ENCODE measurements at places on chromosomes 5 and 9.

DNA sequence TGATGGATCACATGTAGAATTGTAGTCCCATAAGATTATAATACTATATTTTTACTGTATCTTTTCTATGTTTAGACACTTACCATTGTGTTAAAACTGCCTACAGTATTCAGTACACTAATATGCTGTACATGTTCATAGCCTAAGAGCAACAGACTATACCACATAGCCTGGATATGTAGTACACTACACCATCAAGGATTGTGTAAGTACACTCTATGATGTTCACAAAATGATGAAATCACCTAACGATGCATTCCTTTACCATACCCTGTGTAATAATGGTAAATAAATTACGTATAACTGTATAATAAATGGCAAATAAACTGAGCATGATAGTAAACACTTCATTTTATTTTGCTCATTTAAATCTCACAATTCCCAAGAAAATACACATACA, 60.3 kb downstream of the RICTOR start:
- DNase-seq = no peak

DNA sequence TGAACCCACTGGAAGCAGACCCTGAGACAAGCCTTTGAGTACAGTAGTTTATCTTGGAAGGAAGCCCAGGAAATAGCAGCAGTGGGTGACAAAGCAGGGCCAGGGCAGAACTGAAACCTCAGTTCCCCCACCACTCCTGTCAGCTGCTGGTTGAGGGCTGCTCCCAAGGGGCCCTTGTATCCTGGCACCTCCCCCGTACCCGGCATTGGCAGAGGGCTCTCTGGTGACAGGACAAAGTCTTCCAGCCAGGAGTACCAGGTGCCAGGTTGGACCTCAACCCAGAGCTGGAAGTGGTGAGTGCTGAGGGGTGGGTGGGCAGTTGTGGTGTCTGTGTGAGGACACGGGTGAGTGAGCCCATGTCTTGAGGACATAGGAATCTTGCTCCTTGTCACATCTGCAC, 123.3 kb downstream of the PHF2 start:
- no peak for DNase-seq

- no peak for DNase-seq
Observed at GRCh38 chr5:87129046-87129445, 138.6 kb upstream of the RASA1 start.

DNA sequence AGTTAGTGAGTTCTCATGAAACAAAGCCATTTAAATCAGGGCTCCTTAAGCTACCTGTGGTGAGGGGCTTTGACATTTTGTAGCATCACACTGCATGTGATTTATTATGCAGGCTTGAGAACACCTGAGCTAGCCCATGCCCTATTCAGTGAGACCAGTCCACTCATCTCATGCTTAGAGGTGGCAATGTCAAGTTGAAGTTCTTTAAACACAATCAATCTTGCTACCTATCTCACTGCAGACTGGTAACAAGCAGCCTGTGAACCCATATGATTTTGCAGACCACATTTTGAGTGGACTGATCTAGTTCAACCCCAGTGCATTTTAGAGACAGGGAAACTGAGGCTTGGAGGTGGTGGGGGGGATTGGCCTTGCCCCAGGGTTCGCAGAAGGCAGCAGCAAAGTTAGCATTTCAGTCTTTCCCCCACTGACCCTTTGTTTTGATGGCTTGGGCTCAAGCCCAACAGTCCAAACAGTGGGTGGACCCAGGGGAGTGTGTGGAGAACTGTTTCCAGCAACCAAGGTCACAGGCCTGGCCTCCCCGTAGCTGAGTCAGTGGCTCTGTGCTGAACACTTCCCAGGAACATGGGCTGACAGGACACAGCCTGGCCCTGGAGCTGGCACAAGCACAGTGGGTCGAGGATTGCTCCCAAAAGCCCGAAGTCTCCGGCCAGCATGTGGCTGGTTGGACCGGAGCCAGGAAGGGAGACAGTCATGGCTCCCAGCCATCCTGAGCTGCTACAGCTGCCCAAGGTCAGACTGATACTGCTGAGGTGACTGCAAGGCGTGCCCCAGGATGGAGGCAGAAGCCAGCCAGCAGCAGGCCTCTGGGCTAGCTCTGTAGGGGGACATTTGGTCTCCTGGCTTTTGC, 95.3 kb downstream of the RGS3 start:
- no peak for DNase-seq

DNA sequence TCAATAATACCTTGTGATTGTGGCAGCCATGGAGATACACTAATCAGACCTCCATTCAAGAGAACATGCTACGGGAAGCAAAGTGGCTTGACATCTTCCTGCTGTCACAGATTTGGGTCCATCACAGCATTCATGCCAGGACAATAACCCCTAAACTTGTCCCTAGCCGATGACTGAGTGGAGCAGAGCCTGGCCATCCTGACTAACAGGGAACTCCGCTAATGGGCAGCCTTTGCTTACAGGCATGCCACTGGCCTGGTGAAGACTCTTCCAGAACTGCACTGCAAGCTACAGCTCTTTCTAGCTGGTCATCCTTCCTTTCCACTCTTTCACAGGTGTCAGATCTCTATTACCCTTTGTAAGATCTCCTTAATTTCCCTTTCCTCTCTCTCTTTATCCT, 16.0 kb downstream of the FAM174A start:
- DNase-seq = no peak

DNA sequence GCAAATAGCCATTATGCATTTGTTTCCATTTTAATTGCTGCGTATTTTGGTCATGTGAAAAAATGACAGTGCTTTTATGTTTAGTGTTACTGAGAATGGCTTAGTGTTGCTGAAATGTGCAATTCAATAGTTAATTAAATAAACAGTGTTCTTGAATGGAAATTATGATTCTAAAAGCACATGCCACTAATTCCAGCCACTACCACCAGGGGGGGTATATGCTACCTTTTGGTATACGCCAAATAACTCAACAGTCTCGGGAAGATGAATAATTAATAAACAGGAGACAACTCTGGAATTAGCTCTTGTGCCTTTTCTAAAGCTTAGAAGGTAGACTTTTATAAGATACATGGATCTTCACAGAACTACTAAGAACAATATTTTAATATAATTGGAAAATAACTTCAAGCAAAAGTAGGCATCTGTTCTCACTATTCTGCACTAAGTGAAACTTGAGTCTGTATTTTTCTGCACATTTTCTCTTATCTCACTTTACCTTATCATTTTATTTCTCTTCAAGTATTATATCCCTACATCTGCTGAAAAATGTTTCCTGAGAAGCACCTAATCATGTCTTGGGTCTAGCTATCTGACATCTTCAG, 83.5 kb upstream of the MINAR2 start:
- DNase-seq = peak; percentile 68

DNA sequence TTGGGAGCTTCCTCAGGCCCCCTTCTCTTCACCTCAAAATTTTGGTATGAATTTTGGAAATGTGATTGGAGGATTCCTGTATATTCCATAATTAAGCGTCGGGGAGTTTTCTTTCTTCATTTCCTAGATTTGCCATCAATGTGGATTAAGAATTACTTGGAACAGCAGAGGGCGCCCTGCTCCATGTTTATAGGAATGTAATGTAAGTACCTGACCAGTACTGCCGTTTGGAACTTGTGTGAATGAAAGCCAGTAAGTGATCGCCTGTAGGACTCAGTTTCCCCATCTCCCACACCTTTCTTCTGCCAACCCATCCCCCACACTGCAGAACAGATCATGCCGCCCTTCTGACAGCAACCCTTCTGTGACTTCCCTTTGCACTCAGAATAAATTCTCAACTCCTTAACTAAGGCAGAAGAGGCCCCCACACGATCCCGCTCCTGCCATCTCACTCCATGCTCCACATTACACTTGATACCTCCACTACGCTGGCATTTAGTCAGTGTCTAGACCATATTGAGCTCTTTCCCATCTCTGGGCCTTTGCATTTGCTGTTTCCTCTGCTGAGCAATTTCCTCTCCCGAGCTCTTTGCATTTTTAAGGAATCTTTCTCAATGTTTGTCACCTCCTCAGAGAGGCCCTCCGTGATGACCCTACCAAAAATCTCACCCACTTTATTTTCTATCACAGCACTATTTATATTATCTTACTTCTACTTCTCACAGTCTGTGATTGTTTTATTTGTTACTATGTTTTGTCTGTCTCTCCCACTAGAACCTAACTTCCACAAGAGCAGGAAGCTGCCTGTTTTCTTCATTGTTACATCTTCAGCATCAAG, 79.5 kb upstream of the HTR4 start:
- peak; percentile 79 for DNase-seq

- DNase-seq = no peak
Observed at GRCh38 chr5:94891972-94892371, 273.5 kb downstream of the SLF1 start.

DNA sequence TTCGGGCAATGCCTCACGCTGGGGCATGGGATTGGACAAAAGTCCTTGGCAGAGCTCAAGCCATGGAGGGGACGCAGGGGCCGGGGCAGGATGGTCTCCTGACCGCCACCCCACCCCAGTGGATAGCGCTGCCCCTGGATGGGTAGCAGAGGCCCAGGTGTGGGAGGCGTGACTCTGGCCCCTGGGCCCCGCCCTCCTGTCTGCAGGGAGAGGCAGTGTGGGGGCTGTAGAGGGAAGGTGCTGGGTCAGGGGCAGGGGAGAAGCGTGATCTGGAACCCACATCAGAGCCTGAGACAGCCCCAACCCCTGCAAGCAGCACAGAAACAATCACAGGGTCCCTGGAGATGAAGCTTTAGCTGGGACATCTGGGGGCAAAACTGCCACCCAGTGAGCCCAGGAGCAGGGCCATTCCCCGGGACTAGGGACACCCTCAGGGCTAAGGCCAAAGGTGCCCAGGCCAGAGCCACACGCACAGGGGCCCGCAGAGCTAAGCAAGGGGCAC, 36.2 kb downstream of the NACC2 start:
- DNase-seq = no peak

- DNase-seq = no peak
Observed at GRCh38 chr5:65252977-65253376, 228.7 kb downstream of the ADAMTS6 start.

GRCh38 chr5:159975462-159976019, 33.4 kb upstream of the TTC1 start:
- peak; percentile 66 for DNase-seq

DNA sequence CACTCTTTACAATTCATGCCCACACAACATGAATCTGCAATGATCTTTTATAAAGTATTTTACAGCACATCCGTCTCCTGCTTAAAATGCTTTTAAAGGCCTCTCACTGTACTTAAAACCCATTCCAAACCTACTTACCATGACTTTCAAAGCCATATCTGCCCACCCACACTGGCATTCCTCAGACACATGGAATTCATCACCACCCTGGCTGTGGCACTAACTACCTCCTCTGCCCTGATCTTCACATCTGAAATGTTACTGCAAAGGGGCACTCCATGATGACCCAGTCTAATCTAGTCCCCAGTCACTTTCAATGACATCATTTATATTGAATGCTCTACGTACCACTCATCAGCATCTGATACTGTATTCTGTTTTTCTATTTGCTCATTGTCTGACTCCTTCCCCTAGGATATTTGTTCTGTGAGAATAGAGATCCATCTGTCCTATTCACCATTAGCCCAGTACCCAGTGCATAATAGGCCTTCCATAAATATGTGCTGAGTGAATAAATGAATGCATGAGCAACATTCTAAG, 193.2 kb upstream of the KIF2A start:
- DNase-seq = no peak

DNA sequence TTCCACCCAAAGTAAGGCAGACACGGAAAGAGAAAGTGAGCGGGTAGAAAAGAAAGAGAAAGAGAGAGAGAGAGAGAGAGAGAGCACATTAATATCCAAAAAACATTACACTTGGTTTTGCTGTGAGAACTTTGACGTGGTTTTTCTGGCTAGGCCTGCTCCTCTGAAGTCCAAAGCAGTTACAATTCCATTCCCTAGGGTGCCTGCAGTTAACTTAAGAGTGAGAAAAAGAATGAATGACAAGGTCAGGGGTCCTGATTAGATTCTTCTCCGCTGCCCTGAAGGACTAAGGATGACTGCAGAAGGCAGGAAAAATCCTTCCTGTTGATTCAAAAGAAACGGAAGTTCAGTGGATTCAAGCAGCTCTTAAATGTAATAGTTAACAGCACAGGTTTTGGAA, 589.8 kb downstream of the PRELID2 start:
- no peak for DNase-seq

DNA sequence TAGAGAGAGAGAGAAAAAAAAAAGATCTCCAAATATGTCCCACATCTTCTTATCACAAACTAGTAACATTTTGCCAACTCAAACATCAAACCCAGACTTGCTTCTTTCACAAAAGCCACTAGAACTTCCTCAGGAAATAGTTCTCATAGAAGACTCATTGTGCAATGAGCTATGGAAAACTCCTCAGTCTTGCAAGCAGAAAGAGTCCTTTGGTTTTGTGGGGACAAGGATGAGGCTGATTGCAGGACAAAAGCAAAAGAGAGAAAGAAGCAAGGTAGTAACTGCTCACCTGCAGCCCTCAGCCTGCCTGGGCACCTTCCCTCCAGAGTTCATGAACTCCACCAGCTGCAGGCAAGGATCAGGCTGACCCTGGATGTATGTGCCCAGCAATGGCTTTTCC, 399.0 kb downstream of the IRX1 start:
- no peak for DNase-seq

DNA sequence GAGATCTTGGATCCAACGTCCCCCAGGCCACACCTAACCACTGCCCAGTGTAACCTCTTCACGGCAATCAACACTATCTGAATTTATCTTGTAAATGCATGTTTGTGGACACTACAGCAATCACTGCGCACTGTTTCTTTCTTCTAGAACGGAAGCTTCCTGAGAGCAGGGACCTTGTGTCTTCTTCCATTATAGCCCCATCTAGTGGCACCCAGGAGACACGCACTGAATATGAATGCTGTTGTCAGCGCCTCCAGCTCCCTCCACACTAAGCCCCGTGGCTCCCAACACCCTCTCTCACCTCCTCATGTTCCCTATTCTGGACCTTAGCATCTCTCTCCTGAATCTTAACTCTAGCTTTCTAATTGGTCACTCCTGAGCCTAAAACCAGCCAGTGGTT, 72.7 kb downstream of the SMIM23 start:
- peak; percentile 38 for DNase-seq

- peak; percentile 57 for DNase-seq
Observed at GRCh38 chr5:129094924-129095899, 663 bp downstream of the ISOC1 start.

DNA sequence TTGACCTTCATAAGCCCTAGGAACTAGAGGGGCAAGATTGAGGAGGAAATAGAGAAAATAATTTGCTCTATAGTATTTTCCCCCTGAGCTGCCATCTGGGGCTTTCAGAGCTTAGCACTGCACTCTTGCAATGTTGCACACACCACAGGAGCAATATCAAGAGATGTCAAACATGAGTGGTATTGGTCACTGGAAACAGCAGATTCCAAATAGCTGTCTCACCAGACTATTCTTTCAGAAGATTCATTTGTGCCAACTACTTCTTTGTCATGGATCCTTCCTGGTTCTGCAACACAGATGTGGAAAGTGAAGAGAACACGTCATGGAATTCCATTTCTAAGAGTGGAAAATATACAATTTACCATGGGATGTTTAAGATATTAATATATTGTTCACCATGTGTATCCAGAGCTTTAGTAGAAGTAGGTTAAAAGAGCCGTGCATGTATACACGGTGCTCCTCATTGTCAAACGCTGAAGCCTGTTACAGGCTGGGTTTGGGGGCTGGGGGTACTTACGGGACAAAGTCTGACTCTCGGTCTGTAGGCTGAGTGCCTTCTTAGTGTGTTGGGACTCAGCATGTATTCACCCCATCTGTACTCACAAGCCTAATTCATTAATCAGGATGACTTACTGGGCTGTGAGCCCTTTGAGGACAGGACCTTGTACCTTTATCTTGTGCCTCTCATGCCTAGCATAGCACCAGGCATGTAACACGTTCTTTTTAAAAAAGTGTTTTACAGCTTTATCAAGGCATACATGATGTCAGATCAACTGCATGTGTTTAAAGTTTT, 31.4 kb upstream of the GDNF start:
- DNase-seq = peak; percentile 25

Measured in RKO (cell line).